BJ (cell line): ENCODE measurements at places on chromosomes 11 and 22. TPM values are rescaled to one million over a fixed set of nuclear protein-coding genes. Genes with fewer than 3 reads are reported as not detected.

DNA sequence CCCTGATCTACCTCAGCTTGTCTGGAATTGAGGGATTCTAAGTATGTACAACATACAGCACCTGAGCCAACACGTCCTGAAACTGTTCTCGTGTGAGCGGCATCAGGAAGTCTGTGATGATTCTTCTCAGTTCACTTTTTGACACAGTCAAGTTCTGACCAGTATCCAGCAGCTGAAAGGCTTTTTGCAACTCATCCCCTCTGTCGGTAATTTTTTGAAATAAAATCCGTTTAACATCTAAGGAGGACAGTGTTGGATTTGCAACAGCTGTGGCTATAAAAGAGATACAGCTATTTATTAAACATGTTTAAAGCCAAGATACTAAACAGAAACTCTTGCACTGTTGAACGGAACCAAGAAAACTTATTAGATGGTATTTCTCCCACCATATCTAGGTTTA is 39.3 kb downstream of the EFCAB6 start:
- DNase-seq = no peak

DNA sequence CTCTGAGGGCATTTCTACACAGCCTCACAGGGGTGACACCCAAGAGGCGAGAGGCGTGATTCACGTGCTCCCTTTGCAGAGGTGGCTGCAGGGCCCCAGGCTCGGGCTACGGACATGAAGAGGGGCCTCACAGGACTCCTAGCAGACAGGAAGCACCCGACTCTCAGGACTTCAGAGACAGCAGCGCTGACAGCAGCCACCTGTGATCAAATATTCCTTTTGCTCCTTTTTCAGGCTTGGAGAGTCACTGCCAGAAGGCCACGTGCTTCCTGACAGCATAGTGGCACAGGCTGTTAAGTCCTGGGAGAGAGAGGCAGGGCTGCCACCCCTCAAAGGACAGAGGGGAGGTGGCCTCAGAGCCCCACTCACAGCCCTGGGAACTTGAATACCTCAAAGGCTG is 348.9 kb downstream of the CADM1 start:
- no peak for DNase-seq

DNA sequence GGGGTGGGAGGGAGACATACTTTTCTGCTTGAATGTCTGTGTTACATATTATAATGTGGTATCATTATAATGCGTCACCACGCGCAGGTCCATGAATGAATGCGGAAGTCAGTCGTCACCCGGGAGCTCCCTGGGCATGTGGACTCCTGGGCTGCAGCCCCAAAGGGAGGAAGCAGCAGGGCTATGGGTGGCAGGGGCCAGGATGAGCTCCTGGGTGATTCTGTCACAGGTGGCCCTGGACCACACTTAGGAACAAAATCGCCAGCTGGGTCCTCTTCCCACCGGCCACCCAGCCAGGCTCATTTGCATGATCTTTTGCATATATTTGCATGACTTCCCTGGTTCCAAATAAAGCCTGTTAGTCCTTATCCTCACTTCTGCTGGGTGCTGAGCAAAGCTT is 51.2 kb downstream of the KCNJ4 start:
- no peak for DNase-seq

- DNase-seq = no peak
Measured at GRCh38 chr22:49367041-49367697, 460.5 kb downstream of the BRD1 start.

GRCh38 chr11:68328374-68329091 is 16.1 kb downstream of the LRP5 start:
- DNase-seq = no peak

DNA sequence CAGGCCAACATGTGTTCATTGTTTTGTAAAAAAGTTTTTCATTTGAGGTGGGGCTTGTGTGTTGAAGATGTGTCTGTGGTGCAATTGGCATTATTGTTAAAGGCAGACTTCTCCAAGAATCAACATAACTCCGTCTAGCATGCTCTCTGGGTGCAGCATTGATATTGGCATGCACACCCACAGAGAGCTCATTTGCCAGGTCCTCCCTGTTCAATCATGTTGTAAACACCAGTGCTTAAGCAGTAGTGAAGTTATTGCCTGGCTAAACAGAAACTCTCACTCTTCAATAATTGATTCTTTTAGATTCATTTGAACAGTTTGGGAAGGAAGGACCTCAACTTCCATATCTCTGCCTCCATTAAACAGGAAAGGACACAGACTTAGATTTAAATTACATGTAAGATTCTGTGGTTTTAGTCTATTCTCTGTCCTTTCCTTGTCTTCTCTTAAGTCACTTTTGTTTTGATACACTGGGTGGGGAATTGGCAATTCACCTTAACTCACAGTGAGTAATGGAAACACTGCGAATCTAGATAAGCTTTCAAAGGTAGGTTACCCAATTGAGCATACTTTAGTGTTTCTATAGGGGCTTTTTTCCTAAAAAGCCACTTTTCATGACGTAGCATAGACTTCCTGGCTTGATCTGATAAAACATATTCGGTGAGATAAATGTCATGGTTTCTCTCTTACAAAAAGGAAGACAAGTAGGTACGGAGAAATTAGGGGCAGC is 30.8 kb upstream of the EXPH5 start:
- no peak for DNase-seq

- no peak for DNase-seq
Measured at GRCh38 chr22:44782363-44782963, 30.1 kb downstream of the ARHGAP8 start.

The BIK gene
- polyA plus RNA-seq = 0.09 TPM in 2 replicates

The FAM180B gene
- not detected in 2 replicates for polyA plus RNA-seq

The PATE2 gene
- polyA plus RNA-seq = not detected in 2 replicates

The C11orf87 gene
- 0.11 and 0.13 TPM in 2 replicates for polyA plus RNA-seq
